Fibroblast of villous mesenchyme (primary cell): ENCODE measurements at places on chromosomes 2 and 18. TPM values are rescaled to one million over a fixed set of nuclear protein-coding genes. Genes with fewer than 3 reads are reported as not detected.

The MARCHF4 gene
- total RNA-seq, result 5.2 and 10.8 TPM in 2 replicates

DNA sequence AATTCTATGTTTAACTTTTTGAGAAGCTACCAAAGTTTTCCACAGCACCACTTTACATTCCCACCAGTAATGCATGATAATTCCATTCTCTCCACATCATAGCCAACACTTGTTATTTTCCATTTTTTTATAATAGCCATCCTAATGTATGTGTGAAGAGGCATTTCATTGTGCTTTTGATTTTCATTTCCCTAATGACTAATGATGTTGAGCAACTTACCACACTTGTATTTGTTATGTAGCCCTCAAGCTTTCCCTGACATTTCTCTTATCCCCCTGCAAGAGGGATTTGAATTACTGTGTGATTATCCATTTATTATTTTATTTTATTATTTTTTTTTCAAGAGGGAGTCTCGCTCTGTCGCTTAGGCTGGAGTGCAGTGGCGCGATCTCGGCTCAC is 23.6 kb upstream of the SOS1 start:
- DNase-seq, result no peak

- DNase-seq, result no peak
These were observed 220.2 kb upstream of the CCDC68 start for GRCh38 chr18:55179425-55179824.

DNA sequence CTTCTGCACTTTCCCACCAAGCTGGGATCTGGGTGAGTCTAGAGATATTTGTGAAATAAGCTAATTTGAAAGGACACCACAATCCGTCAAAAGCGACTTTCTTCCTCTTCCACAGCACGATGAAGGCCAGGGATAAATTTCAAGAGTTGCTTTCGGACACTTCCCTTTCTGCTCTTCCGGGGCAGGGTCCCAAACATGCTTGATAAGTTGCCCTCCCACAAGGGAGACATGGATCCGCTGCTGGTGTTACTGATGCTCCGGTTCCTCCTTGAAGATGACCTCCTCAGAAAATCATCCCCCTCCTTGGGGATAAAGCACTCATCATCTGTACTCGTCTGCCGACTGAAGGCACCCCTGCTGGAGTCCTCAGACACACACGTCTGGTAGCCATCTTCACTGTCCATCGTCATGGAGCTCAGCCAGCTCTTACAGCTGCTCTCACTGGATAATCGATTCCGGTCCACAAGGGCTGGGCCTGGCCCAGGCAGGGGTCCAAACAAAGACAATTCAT is 28.2 kb downstream of the CYTIP start:
- no peak for DNase-seq

DNA sequence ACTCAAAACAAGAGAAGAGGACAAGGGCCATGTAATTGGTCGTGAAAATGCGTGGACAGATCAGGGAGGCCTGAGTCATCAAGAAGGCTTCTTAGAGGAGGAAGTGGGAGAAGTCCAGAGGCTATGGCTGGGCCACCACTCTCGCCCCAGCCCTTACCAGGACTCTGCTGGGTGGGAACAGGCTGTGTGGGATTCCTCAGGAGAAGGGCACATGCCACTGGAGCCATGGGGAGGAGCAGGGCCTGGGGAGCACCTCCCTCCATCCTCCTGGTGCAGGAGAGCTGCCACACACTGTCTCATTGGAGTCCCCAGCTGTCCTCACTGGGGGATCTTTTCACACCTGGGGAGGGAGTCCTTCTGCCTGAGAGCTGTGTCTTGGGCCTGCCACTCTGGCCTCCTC is 9.4 kb upstream of the RALB start:
- no peak for DNase-seq
